Activated CD8-positive, alpha-beta memory T cell treated with anti-CD3 and anti-CD28 coated beads, Interleukin-2, amount 10 ng/mL, durations not matched to agents 7 days and 5 days (primary cell): ENCODE measurements at places on chromosomes 4 and X. TPM values are rescaled to one million over a fixed set of nuclear protein-coding genes. Genes with fewer than 3 reads are reported as not detected.

The SCML2 gene
- total RNA-seq = 2.9 TPM

The TMEM47 gene
- not detected for total RNA-seq

The TLL1 gene
- total RNA-seq = not detected

The CT45A10 gene
- total RNA-seq = not detected

The DMD gene
- total RNA-seq = 0.32 TPM

The CLDN2 gene
- not detected for total RNA-seq

The SAGE1 gene
- total RNA-seq = not detected

The GJB1 gene
- not detected for total RNA-seq

The NKX6-1 gene
- not detected for total RNA-seq

The USP17L11 gene
- total RNA-seq = not detected
